ENCODE measurements at places on chromosomes 12 and 14. TPM values are rescaled to one million over a fixed set of nuclear protein-coding genes. Genes with fewer than 3 reads are reported as not detected.

GRCh38 chr12:91854725-91855124 is 290.9 kb downstream of the BTG1 start:
- no peak for DNase-seq
- H3K4me3 ChIP-seq: no peak overlapping the region
- H3K36me3 ChIP-seq: no peaks in the 10 kb centered on the region
- no peak overlapping the region for H3K27ac ChIP-seq
- no peaks in the 10 kb centered on the region for H3K27me3 ChIP-seq

DNA sequence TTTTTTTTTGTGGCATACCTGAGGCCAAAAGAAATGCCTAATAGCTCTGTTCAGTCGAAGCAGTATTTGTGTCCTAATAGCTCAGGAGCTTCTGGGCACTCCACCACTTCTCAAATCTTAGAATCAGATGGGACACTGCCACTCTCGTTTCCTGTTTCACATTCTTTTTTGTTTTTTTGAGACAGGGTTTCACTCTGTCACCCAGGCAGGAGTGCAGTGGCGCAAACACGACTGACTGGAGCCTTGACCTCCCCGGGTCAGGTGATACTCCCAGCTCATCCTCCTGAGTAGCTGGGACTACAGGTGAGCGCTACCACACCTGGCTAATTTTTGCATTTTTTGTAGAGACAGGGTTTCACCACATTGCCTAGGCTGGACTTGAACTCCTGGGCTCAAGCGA is 52.7 kb downstream of the SPPL3 start:
- no peak overlapping the region for H3K27ac ChIP-seq
- H3K4me1 ChIP-seq: peaks cover 21% of the 10 kb centered on the region
- no peak overlapping the region for H3K4me3 ChIP-seq
- no peak for DNase-seq
- no peaks in the 10 kb centered on the region for H3K27me3 ChIP-seq
- no peaks in the 10 kb centered on the region for H3K36me3 ChIP-seq

GRCh38 chr14:29028973-29029582 is 262.5 kb downstream of the FOXG1 start:
- no peaks in the 10 kb centered on the region for H3K4me1 ChIP-seq
- no peak overlapping the region for H3K27ac ChIP-seq
- H3K4me3 ChIP-seq: no peak overlapping the region
- no peak for DNase-seq
- no peaks in the 10 kb centered on the region for H3K36me3 ChIP-seq

ERH gene
- 71.9 TPM for total RNA-seq

RILPL2 gene
- total RNA-seq: 5.1 TPM

All from osteoblast (primary cell).